ENCODE measurements at places on chromosomes 4 and X.

DNA sequence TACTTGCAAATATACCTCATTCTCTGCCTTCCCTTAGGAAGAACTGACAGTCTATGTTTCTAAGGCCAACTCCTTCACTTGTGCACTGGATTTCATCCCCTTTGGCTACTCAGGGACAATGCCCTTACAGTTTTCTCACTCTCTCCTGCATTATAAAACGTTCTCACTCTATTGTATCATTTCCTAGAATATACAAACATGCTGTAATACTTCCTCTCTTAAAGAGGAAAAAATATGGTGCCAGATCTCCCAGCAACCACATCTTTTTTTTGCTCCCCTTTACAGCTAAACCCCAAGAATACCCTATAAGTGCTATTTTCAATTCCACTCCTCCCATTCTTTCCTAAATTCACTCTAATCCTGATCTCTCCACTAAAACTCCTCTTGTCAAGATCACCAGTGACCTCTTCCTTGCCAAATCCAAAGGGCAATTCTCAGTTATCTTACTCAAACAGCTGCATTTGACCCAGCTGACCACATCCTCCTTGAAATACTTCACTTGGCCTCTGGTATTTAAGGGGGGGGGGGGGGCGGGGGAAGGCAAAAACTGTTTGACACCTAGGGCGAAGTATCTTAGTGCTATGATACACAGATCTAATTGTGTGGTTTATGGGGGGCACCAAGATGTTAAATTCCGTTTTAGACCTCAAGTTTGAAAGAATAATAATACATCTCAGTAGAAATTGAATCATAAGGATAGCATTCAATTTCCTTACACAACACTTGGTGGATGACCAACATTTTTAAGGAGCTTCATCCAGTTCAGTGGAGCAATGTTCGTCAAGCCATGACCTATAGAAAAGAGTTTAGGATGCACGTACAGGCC, 1.6 kb downstream of the RCHY1 start:
- no peak for ATAC-seq

GRCh38 chr4:6695660-6696610, 2.3 kb downstream of the S100P start:
- no peak for ATAC-seq

DNA sequence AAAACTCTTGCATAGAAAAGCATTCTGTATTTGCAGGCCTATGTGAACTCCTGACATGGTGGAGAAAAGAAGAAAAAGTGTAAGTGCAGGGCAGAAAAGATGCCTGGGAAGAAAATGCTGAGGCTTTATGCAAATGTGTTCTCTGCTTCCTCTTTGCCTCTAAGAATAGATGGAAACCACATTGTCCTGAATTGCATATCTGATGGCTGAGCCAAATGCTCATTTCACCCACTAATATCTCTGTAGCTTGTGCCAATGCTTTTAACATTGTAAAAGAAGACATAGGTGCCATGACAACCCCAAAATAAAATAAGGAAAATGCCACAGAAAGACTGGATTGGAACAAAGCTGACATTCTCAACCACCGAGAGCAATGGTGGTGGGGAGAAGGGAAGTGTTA, 307.4 kb downstream of the GRIA2 start:
- no peak for ATAC-seq

DNA sequence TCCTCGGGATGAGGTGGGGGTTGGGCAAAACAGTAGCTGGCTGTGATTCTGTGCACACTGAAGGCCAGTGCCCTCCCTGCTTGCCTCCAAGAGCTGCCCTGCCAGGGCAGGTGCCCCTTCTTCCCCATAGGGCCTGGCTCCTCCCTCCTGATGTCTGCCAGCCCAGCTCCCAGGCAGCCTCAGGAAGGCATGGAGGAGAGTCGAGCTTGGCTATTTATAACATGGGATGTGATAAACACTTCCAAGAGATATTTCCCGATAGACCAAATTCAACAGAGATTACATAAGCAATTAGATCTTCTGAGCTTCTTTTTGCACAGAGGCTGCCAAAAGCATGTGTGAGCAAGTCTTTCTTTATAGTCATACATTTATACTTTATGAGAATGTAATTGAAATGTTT, 45.3 kb upstream of the PJA1 start:
- ATAC-seq = no peak

GRCh38 chr4:20431543-20431951, 179.8 kb downstream of the SLIT2 start:
- ATAC-seq = no peak

GRCh38 chrX:109283870-109284269, 198.0 kb downstream of the GUCY2F start:
- ATAC-seq = no peak

- no peak for ATAC-seq
Observed at GRCh38 chr4:112767386-112767785, 130.4 kb downstream of the LARP7 start.

DNA sequence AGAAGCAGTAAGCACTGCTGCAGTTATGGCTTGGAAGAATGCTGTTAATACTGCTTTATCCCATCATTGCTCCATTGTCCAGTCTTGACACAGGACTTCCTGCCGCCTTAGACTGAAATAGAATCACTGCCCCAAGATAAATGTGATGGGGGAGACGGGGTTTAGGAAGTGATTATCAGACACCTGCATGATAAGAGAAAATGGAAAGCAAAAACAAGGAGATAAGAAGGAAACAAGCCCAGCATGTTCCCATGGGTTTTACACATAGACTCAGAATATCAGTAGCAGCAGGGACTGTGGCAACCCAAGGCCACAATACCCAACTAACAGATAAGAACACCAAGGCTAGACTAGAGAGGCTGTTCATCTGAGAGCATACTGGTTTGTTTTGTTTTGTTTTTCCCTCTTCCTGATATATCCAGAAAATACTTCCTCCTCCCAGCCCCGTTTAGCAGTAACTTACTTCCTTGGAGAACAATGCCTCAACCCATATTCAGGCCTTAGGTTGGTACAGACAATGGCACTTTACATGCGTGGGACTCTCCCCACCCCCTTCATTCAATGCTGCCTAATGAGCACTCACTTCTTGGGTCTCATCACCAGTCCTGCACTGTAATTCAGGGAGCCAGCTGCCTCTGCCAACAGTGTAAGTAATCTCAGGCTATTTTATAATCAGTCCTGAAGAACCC, 232.6 kb downstream of the CBR4 start:
- ATAC-seq = no peak

DNA sequence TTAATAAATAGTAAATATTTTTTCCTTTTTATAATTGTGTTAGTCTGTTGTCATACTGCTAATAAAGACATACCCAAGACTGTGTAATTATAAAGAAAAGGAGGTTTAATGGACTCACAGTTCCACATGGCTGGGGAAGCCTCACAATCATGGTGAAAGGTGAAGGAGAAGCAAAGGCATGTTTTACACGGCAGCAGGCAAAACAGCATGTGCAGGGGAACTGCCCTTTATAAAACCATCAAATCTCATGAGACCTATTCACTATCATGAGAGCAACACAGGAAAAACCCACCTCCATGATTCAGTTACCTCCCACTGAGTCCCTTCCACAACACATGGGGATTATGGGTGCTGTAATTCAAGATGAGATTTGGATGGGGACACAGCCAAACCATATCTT, 45.8 kb upstream of the TMPRSS11B start:
- no peak for ATAC-seq

DNA sequence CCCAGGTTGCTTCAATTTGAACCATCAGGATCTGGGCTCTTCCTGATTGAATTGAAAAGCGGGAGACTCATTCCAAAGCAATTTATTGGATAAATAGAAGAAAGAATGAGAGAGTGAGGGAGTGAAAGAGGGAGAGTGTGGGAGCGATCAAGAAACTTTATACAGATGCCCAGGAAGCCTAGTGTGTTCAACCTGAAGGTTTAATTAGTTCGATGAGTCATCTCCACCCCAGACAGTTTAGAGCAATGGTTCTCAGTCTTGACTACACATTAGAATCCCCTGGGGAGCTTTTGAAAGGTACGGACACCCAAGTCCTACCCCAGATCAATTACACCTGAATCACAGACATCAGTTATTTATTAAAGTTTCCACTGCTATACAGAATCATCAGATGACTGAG, 61.5 kb downstream of the GEMIN8 start:
- ATAC-seq = no peak

DNA sequence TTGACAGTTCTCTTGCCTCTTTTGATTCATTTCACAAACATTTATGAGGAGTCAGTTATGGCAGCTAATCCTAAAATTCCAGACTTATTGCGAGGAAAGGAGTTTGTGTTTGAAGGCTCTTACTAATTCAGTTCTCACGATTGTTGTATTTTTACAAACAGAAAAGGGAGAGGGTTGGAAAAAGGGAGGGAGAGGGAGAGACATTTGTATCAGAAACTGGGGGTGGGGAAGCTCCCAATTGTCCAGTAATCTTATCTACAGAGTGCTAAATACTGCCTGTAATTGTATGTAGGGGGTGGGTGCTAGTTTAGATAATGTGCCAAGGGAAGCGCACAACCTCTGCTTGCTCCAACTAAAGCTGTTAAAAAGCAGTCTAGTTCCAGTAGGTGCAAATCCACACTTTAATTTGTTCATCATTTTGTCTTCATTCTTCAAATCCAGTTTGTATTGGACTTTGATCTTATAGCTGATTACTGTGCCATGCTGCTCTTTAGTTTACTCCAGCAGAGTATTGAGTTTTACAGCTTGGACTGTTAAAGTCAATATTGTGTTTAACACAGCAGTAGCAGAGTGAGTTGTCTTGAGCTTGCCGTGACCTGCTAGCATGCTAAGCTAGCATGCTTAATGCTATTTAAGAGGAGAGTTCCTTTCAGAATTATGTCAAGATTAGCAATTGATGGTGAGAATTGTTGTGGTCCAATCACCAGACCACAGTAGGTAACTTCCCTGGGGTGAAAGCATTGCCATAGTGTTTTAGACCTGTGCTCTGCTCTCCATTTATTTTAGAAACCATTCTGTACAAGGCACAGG, 13.9 kb downstream of the FNIP2 start:
- ATAC-seq = peak; percentile 12

DNA sequence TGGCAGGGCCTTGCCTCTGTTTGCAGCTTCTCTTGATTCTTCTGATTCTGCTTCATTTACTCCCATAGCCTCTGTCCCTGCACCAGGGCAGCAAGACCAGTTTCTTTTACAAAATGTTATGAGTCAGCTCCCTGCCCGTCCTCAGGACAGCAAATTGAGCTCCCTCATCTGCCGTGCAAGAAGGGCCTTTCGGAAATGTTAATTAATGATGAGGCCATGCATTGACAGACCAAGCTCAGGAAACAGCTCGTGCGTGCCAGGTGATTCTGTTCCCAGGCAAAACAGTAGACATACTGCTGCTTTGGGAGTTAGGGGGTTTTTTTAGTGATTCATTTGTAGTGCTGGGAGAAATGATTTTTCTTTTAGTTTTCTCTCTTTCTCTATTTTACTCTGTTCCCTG, 231.7 kb downstream of the FBXW7 start:
- ATAC-seq = no peak

- ATAC-seq = no peak
Observed at GRCh38 chr4:81604683-81605218, 133.0 kb upstream of the RASGEF1B start.

All from SK-N-SH treated with all-trans-retinoic acid at 6 μM for 48 hours (cell line).